ENCODE measurements at places on chromosomes 6 and 20. TPM values are rescaled to one million over a fixed set of nuclear protein-coding genes. Genes with fewer than 3 reads are reported as not detected.

HLA-DOA gene
- total RNA-seq = 9.8 TPM

FAM217A gene
- not detected for total RNA-seq

ADGRG6 gene
- 2.4 TPM for total RNA-seq

KLHDC3 gene
- 65.8 TPM for total RNA-seq

GRCh38 chr6:147738516-147739162 is 230.1 kb downstream of the SAMD5 start:
- H3K27ac ChIP-seq = no peak overlapping the region
- peaks cover 17% of the 10 kb centered on the region for H3K27me3 ChIP-seq
- peaks cover 5% of the 10 kb centered on the region for H3K4me1 ChIP-seq
- no peaks in the 10 kb centered on the region for H3K36me3 ChIP-seq
- H3K4me3 ChIP-seq = no peak overlapping the region

DNA sequence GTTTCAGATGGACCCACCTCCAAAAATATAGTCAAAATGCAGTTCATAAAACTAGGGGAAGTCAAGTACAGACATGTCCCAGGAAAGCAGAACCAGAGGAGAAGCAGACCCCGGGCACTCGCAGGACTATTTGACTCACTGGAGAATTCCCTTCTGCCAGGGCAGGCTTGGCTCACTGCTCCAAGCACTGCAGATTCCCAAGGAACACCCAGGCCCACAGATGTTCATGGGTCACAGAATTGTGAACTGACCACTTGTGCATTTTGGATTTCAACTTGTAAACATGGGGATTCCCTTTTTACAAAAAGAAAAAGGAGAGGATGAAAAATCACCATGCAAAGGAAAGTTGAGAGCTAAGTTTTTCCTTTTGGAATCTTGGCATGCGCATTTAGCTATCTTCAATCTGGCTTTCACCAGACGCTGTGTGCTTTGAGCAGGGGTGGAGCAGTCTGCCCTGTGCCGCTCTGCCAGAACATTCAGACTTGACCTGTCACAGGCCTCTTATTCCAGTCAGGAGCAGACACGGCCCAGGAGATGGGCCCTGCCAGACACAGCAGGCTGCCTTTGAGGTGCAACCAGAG is 237.5 kb upstream of the TAB2 start:
- H3K4me3 ChIP-seq = no peak overlapping the region
- H3K27me3 ChIP-seq = no peaks in the 10 kb centered on the region
- no peaks in the 10 kb centered on the region for H3K36me3 ChIP-seq
- no peak overlapping the region for H3K27ac ChIP-seq

DNA sequence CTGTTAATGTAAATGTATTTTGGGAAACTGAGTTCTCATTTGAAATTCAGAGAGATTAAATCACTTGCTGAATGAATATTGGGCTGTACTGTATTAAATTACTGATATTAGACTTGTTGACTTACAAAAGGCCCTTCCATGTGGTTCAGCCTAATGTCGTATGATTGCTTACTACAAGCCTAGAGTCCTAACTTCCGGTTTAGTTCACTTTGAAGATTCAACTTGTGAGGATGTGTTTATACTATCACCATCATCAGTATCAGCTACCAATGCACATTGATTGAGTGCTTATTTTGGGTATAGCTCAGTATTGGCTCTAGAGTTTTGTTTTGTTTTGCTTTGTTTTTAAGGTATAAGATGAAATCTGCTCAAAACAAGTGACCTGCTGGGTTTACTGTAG is 48.3 kb downstream of the FAM217A start:
- H3K4me1 ChIP-seq = peaks cover 62% of the 10 kb centered on the region
- H3K27ac ChIP-seq = peak overlapping the region; percentile 35
- H3K4me3 ChIP-seq = no peak overlapping the region
- no peaks in the 10 kb centered on the region for H3K27me3 ChIP-seq
- H3K36me3 ChIP-seq = peaks cover 58% of the 10 kb centered on the region

GRCh38 chr20:18031888-18032509 is 25.7 kb downstream of the OVOL2 start:
- no peaks in the 10 kb centered on the region for H3K36me3 ChIP-seq
- peaks cover 3% of the 10 kb centered on the region for H3K27me3 ChIP-seq

GRCh38 chr6:2877057-2877882 is 25.8 kb downstream of the SERPINB9 start:
- no peaks in the 10 kb centered on the region for H3K27me3 ChIP-seq
- H3K4me1 ChIP-seq = peaks cover 68% of the 10 kb centered on the region
- DNase-seq = no peak
- peak overlapping the region; percentile 89 for H3K4me3 ChIP-seq

- H3K27ac ChIP-seq = no peak overlapping the region
- H3K27me3 ChIP-seq = no peaks in the 10 kb centered on the region
- no peak overlapping the region for H3K4me3 ChIP-seq
- DNase-seq = no peak
- peaks cover 4% of the 10 kb centered on the region for H3K4me1 ChIP-seq
Measured at GRCh38 chr6:105364243-105364642, 38.6 kb downstream of the PREP start.

DNA sequence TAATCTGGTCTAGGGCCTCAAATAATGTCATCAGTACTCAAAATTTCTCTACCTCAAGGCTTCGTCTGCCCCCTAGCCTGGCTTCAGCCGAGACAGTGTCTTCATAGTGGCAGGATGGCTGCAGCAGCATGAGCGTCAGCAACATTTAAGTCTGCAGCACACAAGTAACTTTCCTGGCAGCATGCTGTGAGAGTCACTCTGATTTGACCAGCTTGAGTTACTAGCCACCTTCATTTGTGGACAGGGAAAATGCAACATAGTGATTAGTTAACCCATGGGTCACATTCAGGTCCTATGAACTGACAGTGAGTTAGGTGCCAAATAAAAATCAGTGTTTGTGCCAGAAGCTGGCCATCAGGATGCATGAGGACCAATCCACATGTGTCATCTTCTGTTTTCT is 209.9 kb upstream of the SLC35B3 start:
- no peak for DNase-seq
- H3K36me3 ChIP-seq = no peaks in the 10 kb centered on the region
- no peak overlapping the region for H3K27ac ChIP-seq
- H3K27me3 ChIP-seq = no peaks in the 10 kb centered on the region
